ENCODE measurements at places on chromosomes 6 and 20.
A peak's percentile ranks its signal among the peaks of the same experiment; 100 is the strongest.

- DNase-seq = no peak
These were observed 41.5 kb downstream of the CD164 start for GRCh38 chr6:109340811-109341210.

- no peak for DNase-seq
These were observed 48.1 kb downstream of the CHMP4B start for GRCh38 chr20:33859157-33859695.

GRCh38 chr6:75436869-75437268 is 56.7 kb downstream of the FILIP1 start:
- DNase-seq = no peak

DNA sequence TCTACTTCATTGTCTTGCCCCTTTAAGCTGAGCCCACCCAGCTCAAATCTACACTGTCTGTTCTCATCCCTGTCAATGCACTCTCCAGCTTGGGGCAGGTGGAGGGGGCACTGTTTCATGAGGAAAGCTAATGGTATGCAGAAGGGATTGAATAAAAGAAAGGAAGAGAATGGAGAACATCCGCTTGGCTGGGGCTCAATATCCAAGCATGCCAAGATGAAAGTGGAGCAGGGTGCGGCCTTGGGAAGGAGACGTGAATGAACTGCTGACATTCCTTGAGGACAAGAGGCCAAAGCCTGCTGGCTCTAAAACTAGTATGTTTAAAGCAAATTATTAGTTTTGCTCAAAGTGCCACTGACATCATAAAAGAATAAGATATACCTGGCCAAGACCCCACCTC is 24.2 kb downstream of the AKAP12 start:
- no peak for DNase-seq

DNA sequence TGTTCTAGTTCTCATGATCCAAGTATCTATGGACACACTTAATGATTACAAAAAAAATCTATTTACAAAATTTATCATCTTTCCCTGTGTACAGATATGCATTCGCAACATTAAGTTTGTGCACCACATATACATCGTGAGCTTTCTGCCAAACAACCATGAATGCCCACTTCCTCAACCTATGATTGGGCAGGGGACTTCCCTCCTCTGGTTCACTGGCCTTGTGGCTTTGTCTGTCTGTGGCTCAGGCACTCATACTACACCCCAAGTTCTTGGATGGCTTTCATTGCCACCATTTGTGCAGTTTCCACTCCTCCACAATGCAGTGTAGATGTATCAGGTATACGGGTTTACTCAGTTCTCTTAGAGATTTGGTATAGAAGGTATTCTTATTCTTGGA is 74.9 kb downstream of the HS3ST5 start:
- no peak for DNase-seq

GRCh38 chr6:20589266-20589665 is 55.0 kb downstream of the CDKAL1 start:
- no peak for DNase-seq

GRCh38 chr6:15573384-15573783 is 89.4 kb downstream of the DTNBP1 start:
- no peak for DNase-seq

GRCh38 chr6:10221178-10221577 is 193.7 kb downstream of the TFAP2A start:
- no peak for DNase-seq

DNA sequence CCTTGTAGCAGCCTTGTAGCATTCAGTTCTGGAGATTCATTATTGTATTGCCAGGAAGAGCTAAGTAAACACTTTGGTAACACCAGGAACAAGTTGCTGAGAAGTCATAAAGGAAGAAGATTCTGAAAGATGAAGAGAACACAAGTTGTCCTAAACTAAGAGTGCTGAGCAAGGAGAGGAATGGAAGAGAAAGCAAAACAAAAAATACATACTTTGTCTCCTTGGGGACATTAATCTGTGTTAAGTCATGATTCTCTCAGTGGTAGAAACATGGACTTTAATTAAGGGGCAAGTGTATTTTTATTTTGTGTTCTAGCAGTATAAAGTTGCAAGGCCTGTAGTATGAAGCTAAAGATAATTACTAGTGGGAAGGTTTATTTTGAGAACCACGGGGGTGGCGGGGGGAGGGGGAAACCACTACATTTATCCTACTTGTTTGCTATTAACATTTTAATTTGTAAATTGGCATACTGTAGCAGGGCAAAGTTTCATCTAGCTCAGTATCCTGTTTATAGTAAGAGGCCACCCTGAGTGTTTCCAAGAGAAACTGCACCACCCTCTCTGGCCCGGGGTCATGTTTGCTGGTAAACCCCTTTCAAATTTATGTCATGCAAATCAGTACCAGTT is 463.0 kb downstream of the CDKAL1 start:
- no peak for DNase-seq

GRCh38 chr6:139391709-139392108 is 17.3 kb upstream of the CITED2 start:
- no peak for DNase-seq

GRCh38 chr20:859751-860231 is 26.3 kb downstream of the FAM110A start:
- DNase-seq = no peak

DNA sequence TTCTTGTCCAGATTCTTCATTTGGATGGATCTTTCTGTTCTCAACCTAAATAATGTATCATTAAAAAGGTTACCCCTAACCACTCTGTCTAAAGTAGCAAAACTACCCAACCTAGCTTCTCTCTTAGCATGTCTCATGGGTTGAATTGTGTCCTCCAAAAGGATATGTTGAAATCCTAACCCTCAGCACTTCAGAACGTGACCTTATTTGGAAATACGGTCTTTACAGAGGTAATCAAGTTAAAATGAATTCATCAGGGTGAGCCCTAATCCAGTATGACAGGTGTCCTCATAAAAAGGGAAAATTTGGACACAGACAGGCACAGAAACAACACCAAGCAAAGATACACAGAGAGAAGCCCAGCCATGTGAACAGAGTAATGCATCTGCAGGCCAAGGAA is 6.1 kb upstream of the FRK start:
- no peak for DNase-seq

DNA sequence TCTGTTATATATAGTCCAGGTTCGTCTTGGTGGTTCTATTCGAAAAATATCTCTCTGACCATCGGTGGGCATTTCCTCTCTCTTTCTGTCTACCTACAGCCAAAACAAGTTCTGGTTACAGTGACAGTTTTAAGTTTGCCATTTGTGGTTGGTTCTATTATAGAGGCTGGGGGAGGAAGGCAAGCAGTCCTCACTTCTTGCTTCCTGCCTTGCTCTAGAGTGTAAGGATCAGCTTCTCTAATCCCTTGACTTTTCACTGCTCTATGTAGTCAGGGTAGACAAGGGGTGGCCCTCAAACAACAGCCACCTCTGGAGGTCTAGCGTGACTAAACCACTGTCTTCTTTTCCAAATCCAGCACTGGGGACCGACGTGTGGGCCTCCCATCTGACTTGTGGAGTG is 16.1 kb downstream of the E2F3 start:
- DNase-seq = no peak

GRCh38 chr6:147136057-147136456 is 68.2 kb upstream of the STXBP5 start:
- no peak for DNase-seq

- no peak for DNase-seq
These were observed 79.0 kb upstream of the ZNF217 start for GRCh38 chr20:53672484-53673129.

DNA sequence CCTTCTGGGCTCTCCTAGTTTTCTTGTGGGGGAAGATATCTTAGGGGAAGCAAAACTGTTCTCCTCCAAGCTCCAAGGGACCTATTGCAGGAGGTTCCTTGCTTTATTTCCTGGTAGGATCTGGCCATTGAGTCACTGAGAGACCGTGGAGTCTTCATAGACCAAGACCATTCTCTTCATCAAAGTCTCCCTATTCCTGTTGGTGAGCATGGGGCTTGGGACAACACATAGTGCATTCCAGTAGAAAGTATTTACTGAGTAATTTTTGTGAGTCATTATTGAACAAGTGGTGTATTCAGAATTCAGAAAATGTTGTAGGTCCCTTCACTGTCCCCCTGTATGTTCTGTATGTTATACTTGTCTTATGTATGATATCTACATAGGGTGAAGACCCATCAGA is 133.6 kb downstream of the CDH26 start:
- DNase-seq = no peak

- DNase-seq = no peak
These were observed 109.7 kb downstream of the FIG4 start for GRCh38 chr6:109800771-109801170.

DNA sequence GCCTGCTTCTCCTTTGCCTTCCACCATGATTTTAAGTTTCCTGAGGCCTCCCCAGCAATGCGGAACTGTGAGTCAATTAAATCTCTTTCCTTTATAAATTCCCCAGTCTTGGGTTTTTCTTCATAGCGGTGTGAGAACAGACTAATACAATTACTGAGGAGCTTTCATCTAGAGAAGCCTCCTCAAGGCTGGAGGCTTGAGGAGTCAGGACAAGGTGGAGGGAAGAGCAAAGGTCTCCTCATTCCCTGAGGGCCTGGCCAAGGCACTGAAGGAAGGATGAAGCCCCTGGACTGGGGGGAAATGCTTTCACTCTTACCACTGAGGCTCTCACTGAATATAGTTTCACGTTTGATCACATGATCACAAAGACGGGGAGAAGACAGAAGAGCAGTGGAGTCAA is 118.2 kb downstream of the MAN1A1 start:
- DNase-seq = no peak

DNA sequence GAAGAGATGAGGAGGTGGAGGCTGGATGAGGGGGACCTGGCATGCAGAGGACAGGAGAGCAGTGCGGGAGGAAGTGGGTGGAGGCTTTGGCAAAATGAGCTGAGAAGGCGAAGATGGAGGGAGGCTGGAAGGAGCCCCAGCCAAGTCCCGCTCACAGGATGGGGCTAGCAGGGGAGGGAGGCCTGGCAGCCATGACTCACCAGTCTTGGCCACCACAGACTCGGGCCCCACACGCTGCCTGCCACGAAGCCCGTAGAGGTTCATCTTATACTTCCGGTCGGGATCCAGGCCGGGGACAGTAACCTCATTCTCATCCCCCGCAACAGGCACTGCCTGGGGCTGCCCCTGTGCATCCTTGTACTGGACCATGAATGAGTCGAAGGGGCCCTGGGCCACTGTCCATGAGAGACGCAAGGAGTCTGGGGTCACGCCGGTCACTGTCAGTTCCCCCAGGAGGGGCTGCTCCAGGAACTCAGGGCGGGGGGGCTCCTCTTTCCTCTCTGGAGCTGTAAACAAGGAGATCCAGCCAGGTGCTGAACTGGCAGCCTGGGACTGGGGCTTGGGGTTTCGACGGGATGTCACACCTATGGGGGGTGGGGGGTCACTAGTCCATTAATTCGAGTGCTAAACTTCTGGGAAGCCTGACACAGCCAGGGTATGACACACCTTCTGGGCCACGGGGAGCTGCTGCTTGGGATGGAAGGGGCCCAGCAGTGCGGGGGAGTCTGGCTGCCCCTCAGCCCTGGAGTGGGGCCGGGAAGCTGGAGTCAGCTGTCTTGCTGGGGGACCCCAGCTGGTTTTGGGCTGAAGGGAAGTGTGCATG is 27.8 kb downstream of the TNXB start:
- no peak for DNase-seq

GRCh38 chr20:49427751-49428518 is 54.5 kb downstream of the KCNB1 start:
- no peak for DNase-seq

DNA sequence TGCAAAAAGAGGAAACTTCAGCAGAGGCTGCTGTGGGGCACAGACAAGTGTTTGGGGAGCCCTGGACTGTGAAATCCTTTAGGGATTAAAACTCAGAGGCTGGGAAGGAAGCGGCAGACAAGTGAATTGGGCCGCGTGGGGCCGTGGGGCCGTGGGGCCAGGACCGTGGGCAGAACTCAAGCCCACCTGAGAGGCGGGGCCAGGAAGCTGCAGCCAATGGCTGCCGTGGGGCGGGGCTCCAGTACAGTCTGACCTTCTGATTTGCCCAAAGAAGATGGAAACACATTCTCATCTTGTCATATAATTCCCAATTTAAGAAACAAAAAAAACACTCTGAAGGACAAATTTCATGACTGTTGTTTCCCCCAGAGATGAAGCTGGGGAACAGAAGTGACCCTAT is 55.4 kb downstream of the ANKRD60 start:
- no peak for DNase-seq

DNA sequence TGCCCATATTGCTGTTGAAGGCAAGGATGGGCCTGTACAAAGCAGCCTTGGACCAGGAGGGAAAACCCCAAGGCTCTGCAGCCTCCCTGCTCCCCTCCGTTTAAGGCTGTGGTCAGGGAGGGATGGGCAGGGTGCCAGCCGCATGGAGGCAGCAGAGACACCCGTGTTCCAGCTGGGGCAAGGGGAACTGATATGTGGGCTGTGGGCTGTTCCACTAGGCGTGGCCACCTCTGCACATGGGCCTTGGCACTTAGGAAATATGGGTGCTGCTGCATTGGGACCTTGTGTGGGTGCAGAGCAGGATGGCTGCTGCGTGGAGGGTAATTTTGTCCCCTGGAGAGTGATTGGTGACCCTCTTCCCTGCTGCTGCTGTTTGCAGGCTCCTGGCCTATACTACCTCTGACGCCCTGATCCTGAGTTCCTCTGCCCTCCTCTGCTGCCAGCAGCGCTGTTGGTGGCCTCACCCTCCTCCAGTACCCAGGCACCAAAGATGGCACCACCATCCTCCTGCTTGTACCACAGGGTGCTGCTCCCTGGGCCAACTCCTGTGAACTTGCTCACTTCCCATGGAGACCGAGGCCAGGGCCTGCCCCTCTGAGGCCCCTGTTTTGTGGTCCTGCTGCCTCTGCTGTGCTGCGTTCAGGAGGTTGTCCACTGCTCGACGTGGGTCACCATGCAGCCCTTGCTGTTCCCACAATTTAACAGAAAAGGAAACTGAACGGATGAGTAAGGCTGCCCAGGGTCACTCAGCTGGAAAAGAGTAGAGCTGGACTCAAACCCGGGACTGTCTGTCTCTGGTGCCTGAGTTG is 35.3 kb downstream of the PANK2 start:
- DNase-seq = no peak

GRCh38 chr6:28349892-28350737 is at the start of gene ZKSCAN3:
TSS of gene ZKSCAN3 (plus strand) at chr6:28349947. CDS start at chr6:28359587, 9,640 bp downstream.
- DNase-seq = peak; percentile 77

GRCh38 chr6:33759887-33760629 is 13.4 kb upstream of the IP6K3 start:
- DNase-seq = no peak

GRCh38 chr6:167904791-167905190 is 78.1 kb downstream of the AFDN start:
- no peak for DNase-seq

DNA sequence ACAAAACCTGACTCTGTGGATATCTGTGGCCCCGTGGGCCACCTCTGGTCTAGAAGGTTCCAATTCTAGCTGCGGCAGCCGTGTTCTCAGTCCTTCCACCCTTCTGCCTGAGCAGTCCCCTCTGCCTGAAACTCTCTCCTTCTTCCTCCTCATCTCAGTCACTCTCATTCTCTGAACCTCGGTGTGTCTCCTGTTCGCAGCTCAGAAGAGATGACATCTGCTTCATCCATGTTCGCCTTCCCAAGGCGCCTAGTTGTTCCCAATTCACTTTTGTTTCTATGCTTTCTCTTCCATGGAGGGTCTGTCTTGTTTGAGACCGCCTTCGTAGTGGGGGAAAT is 95.5 kb downstream of the CEBPB start:
- DNase-seq = no peak

- no peak for DNase-seq
These were observed 182.3 kb downstream of the KIF16B start for GRCh38 chr20:16390991-16391390.

All from stimulated activated CD4-positive, alpha-beta T cell treated with anti-CD3 and anti-CD28 coated beads, TNF-alpha, amount 100 ng/mL, for 24 hours (primary cell).